Foreskin melanocyte (primary cell): ENCODE measurements at places on chromosomes 12 and 14.

GRCh38 chr14:79379266-79379665, 832.0 kb downstream of the DIO2 start:
- DNase-seq = no peak

- DNase-seq = no peak
These were observed 11.5 kb downstream of the TEAD4 start for GRCh38 chr12:2970744-2971143.

DNA sequence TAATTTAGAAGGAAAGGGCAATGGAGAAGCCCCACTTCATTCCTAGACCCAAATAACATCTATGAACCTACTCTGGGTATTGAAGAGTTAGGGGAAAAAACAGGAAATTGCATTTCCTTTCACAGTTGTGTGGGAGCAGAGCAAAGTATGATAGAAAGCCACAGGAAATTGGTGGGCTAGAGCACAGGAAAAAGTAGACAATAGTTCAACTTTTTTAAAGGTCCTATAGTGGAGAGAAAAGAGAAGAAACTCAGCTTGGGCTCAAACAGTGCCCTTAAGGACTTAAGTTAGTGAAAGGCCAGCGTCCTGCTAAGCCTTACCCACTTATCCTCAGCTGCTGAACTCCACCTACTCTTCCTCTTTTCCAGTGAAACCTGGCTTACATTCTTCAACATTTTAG, 258.1 kb downstream of the DPY19L2 start:
- DNase-seq = no peak

DNA sequence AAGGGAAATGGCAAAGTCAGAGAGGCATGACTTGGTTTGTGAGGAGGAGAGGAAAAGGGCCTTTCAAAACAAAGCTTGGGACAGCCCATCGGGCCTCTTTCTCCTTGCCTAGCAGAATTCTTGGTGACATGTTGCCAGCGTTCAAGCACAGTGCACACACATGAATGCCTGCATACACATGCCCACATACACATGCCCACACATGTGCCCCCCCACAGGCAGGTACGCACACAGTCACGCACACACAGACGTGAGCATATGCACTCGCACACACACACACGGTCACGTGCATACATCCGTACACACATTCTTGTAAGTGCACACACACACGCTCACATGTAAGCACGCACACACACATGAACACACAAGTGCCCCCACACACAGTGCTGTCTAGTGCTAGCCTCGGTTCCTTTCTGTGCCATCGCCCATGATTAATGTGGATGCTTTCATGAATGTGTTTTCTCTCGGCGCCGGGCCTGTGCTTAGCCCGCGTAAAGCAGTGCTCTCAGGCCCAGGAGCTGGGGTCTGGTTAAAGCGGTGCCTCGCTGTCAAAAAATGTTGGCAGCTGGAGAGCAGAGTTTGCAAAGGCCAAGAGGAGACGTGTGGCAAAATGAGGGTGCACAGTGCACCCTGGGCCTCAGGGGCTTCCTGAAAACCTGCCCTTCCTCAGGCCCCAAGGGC, 328.8 kb upstream of the DIO3 start:
- no peak for DNase-seq

GRCh38 chr14:93785423-93785822, 2.9 kb downstream of the PRIMA1 start:
- no peak for DNase-seq
